Peyer's patch (tissue), 4 donors: ENCODE measurements at places on chromosomes 7 and 10. TPM values are rescaled to one million over a fixed set of nuclear protein-coding genes. Genes with fewer than 3 reads are reported as not detected.

DNA sequence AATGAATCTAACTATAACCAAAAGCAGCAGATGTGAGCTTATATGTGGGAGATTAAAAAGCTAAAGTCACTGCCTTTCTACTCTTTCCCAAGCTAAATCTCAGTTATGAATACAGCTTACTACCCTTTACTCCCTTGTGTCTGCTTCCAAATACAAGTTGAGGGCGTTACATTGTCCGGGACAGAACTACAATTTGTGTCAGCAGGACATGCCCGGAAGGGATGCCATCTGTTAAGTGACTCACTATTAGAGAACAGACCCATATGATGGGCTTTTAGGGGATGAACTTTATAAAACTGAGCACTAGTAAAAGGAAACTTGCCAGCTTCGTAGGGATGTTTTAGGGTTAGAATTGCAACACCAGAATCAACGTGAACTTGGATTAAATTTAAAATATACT is 299.7 kb upstream of the CSTF2T start:
- H3K36me3 ChIP-seq = no peaks in the 10 kb centered on the region
- no peak for DNase-seq
- no peaks in the 10 kb centered on the region for H3K27me3 ChIP-seq

DNA sequence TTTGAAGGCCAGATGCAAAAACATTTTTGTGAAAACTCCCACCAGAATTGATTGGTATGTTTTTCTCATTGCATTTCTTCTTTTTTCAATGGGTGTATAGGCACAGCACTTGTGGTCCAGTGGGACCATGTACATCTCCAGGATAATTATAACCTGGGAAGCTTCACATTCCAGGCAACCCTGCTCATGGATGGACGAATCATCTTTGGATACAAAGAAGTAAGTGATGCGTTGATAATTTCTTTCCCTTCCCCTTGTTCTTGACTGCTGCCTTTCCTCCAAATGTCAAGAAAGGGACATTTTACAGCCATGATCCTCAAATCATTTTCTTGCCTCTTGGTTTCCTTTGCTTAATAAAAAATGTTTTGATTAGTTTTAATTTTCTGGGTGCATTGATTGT is 331.5 kb downstream of the PLXDC2 start:
- no peaks in the 10 kb centered on the region for H3K4me1 ChIP-seq
- no peaks in the 10 kb centered on the region for H3K36me3 ChIP-seq
- H3K4me3 ChIP-seq = no peak overlapping the region

- no peaks in the 10 kb centered on the region for H3K4me1 ChIP-seq
- H3K27me3 ChIP-seq = no peaks in the 10 kb centered on the region
- H3K4me3 ChIP-seq = no peak overlapping the region
- no peak overlapping the region for H3K27ac ChIP-seq
Measured at GRCh38 chr7:39430441-39430840, 135.8 kb upstream of the YAE1 start.

GRCh38 chr10:127450644-127451043 is 98.5 kb upstream of the NPS start:
- H3K27me3 ChIP-seq = no peaks in the 10 kb centered on the region
- no peak overlapping the region for H3K4me3 ChIP-seq
- DNase-seq = no peak
- H3K27ac ChIP-seq = no peak overlapping the region
- no peaks in the 10 kb centered on the region for H3K36me3 ChIP-seq

GRCh38 chr10:94725871-94726270 is 36.6 kb upstream of the CYP2C19 start:
- H3K4me1 ChIP-seq = no peaks in the 10 kb centered on the region
- H3K36me3 ChIP-seq = peaks cover 7% of the 10 kb centered on the region
- no peaks in the 10 kb centered on the region for H3K27me3 ChIP-seq

- no peaks in the 10 kb centered on the region for H3K36me3 ChIP-seq
- DNase-seq = no peak
- no peaks in the 10 kb centered on the region for H3K4me1 ChIP-seq
- H3K27me3 ChIP-seq = no peaks in the 10 kb centered on the region
Measured at GRCh38 chr10:110269374-110270318, 35.1 kb downstream of the SMNDC1 start.

DNA sequence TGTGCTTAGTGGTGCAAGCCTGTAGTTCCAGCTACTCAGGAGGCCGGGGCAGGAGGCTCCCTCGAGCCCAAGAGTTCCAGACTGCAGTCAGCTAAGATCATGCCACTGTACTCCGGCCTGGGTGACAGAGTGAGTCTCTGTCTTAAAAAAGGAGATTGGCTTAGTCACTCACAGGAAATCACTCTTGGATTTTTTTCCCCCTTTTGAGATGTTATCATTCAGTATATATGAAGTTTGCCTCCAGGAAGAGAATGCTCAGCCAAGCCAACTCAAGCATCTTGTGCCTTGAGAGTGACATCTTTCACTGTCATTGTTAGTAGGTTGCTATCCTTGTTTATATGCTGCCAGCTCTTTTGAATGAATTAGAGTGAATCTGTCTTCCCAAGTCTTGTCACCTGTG is 28.0 kb downstream of the NIPSNAP2 start:
- H3K36me3 ChIP-seq = peaks cover 69% of the 10 kb centered on the region
- DNase-seq = no peak
- H3K27me3 ChIP-seq = no peaks in the 10 kb centered on the region

DNA sequence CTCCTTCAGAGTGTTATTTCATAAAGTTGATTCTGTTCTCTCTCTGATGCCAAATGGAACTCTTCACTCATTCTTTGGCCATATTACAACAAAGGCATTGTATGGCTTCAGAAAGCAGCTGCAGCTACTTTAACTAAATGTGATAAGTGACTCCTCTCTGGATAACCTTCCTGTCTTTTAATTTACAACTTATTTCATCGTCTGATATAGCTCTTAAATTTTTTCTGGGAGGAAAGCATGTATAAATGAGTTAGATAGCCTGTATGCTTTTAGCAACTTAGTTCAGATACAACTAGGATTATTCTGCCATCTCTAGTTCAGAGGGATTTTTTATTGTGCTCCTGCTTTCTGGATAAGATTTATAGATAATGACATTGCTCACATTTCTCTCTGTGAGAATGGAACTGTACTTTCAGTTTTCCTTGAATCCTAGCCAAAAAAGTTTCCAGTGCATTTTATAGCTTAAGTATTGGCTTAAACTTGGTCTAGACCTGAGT is 57.5 kb downstream of the KLHDC10 start:
- H3K4me3 ChIP-seq = no peak overlapping the region
- H3K27me3 ChIP-seq = no peaks in the 10 kb centered on the region
- H3K4me1 ChIP-seq = no peaks in the 10 kb centered on the region
- DNase-seq = no peak
- H3K27ac ChIP-seq = no peak overlapping the region
- H3K36me3 ChIP-seq = no peaks in the 10 kb centered on the region

DNA sequence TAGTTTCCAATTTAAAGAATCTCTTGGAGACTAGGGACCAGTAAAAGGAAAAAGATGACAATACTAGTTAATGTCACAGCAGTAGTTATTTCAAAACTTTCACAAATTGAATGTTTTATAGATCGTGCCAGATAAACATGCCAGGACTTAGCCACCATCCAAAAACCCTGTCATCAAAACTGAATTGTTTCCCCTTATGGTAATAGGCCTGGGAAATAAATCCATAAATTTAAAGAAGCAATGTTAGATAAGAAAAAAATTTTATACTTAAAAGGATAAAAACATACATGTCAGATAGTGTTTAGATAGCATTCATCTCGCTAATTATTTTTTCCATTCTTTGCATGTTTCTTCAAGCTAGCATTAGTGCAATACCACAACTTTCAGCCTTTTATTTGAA is 71.2 kb downstream of the SUGCT start:
- H3K4me3 ChIP-seq = no peak overlapping the region
- H3K27me3 ChIP-seq = no peaks in the 10 kb centered on the region
- no peak overlapping the region for H3K27ac ChIP-seq
- no peak for DNase-seq

- H3K27me3 ChIP-seq = no peaks in the 10 kb centered on the region
- no peaks in the 10 kb centered on the region for H3K36me3 ChIP-seq
- peak overlapping the region; percentile 66 for H3K27ac ChIP-seq
- no peaks in the 10 kb centered on the region for H3K4me1 ChIP-seq
- peak; percentile 69 for DNase-seq
- H3K4me3 ChIP-seq = no peak overlapping the region
Measured at GRCh38 chr7:50502001-50502684, 52.0 kb upstream of the FIGNL1 start.

DNA sequence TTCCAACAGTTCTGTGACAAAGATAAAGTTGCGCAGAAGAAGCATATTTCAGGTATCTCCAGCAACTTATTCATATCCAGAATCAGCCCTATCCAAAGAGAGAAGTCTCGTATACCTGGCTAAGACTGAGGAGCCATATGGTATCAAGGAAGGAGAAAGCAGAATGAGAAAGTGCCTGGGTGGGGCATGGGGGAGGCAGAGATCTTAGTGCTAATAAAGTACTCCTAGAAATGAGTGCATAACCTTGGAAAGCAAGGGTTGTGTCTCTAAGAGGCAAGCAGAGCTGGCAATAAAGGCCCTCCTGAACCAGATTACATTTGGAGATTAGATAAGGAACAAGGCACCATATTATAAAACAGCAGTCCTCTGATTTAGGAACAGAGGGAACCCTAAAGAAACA is 12.7 kb downstream of the TASOR2 start:
- H3K4me3 ChIP-seq = no peak overlapping the region
- no peaks in the 10 kb centered on the region for H3K36me3 ChIP-seq
- DNase-seq = no peak
- no peaks in the 10 kb centered on the region for H3K4me1 ChIP-seq

DNA sequence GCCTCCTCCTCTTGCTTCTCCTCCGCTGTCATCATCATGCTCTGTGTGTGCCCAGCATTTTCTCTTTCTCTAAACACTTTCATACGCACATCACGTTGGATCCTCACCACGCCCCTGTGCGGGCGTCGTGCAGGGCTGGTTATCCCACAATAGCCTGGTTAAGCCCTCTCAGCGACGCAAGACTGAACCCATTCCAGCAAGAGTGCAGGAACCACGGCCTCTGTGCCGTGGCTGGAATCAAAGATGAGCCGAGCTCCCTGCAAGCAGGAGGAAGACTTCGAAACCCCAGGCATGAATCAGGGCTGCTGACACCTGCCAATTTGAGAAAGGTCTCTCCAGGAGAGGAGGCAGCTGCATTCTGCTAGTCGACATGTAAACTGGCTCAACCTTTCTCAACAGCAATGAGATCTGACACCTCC is 74.8 kb upstream of the FOXK1 start:
- no peaks in the 10 kb centered on the region for H3K36me3 ChIP-seq
- no peak overlapping the region for H3K4me3 ChIP-seq
- no peaks in the 10 kb centered on the region for H3K4me1 ChIP-seq
- DNase-seq = no peak

- H3K27ac ChIP-seq = no peak overlapping the region
- H3K27me3 ChIP-seq = no peaks in the 10 kb centered on the region
- H3K4me3 ChIP-seq = no peak overlapping the region
- DNase-seq = peak; percentile 38
- no peaks in the 10 kb centered on the region for H3K36me3 ChIP-seq
Measured at GRCh38 chr10:71431239-71432100, 34.8 kb downstream of the CDH23 start.

Gene ENO4
- total RNA-seq = not detected

Gene AGFG2
- total RNA-seq = 51.1 TPM

Gene HOXA3
- 6.7 TPM for total RNA-seq

Gene ATAD1
- total RNA-seq = 27.2 TPM

Gene CPED1
- total RNA-seq = 4.4 TPM

Gene SLC18A3
- total RNA-seq = 0.47 TPM

Gene HOXA4
- 2.6 TPM for total RNA-seq

Gene ASNS
- 3.5 TPM for total RNA-seq

Gene ZNF775
- 2.3 TPM for total RNA-seq

Gene NCF1
- 46.2 TPM for total RNA-seq
